AG10803 (cell line): ENCODE measurements at places on chromosomes 6 and 20.
A peak's percentile ranks its signal among the peaks of the same experiment; 100 is the strongest.

GRCh38 chr6:169296170-169296569 is 42.5 kb upstream of the THBS2 start:
- DNase-seq = no peak

GRCh38 chr20:42274986-42275385 is 656.8 kb upstream of the CHD6 start:
- no peak for DNase-seq

- DNase-seq = no peak
Observed at GRCh38 chr20:42099101-42099500, 480.9 kb upstream of the CHD6 start.

DNA sequence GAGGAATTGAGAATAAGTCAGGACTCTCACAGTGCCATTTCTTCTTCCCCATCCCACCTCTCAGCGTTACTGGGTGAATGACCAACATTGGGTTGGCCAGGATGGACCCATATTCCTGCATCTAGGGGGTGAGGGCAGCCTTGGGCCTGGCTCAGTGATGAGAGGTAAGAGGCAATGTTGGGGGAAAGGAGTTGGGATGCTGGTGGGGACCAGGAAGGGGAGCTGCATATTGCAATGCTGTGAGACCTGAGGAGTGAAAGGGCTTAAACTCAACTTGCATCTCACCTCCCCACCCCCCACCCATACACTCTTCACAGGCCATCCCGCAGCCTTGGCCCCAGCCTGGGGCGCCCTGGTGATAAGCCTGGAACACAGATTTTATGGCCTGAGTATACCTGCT is 1.3 kb downstream of the PRSS16 start:
- no peak for DNase-seq

GRCh38 chr6:118663993-118664985 is 12.9 kb upstream of the CEP85L start:
- peak; percentile 23 for DNase-seq

DNA sequence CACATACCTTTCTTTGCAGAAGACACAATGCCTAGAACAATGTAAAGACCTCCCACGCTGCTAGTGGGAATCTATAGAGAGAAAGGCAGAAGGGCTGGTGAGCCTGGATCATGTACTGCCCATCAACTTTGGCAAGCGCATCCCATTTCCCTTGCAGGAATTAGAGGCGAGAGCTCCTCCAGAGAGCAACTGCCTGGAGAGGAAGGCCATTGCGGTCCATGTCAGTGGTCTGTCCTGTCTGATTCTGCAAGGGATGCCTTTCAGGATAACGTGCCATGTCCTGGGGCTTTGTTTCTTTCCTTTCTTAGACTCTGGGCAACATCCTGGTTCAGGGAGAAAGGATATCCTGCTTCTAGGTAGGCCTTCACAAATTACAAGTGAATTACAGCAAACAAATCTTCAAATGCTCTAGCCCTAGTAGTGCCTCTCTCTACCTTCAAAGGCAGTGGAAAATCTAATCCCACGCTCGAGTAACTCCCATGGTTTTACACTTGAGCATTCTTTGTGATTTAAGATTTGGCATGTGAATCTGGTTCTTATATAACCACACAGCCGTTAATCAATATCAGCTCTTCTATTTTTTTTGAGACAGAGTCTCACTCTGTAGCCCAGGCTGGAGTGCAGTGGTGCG is 38.5 kb downstream of the GCNT2 start:
- DNase-seq = no peak

GRCh38 chr6:123803504-123804013 is at the start of gene NKAIN2:
Gene NKAIN2 (plus strand): TSS chr6:123803865.
- no peak for DNase-seq

DNA sequence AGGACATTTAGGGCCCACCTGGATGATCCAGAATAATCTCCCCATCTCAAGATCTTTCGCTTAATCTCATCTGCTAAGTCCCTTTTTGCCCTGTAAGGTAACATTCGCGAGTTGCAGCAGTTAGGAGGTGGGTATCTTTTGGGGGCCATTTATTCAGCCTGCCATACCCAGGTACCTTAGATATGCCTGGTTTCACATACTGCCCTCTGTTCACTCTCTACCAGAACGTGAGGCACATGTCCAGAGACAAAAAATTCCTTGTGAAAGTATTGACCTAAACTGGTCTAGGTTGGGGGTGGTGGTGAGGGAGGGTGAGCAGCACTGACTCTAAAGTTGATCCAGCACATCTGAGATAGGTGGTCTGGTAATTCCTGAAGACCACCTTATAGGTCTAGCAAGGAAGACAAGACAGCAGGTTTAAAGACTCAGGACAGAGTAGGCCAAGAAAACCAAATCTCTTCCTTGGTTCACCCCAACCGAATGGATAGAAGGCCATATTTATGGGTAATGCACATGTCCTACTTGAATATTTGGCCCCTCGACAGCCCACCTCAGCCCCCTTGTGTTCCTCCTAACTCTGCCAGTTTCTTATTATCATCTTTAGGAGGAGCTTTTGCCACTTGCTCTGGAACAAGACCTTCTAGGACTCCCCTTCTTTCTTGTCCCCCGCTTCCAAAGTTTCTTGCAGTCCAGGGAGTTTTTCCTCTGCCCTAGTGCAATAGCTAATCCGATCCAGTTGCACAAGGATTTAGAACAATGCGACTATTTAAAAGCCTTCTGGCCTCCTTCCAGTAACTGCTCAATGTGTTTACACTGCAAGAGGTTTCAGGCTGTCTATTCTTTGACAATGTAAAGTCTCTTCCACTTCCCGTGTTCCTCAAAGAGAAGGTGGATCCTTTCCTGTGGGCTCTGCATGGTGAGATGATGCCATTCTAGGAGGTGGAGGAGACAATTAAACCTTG is 213.0 kb upstream of the LAMP5 start:
- peak; percentile 78 for DNase-seq

DNA sequence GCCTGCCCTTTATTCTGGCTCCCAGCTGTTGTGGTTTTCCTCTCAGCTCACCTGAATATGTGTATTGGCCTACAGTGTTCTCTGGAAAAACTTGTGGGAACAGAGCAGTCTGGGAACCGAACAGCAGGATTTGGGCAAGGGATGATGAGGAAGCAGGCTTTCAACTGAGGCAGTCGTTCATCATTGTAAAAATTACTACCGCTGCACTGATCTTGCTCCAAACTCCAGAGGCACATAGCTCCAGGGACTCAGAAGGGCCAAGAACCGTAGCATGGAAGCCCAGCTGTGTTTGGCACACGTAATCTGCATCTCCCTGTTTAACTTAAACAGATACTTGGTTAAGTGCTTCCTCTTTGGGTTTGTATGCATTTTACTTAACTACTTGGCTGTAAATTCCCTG is 48.3 kb upstream of the EEF1A1 start:
- DNase-seq = no peak

- DNase-seq = peak; percentile 69
Observed at GRCh38 chr6:121216928-121217327, 117.4 kb downstream of the TBC1D32 start.

- DNase-seq = no peak
Observed at GRCh38 chr6:23311211-23311610, 741.8 kb downstream of the HDGFL1 start.

DNA sequence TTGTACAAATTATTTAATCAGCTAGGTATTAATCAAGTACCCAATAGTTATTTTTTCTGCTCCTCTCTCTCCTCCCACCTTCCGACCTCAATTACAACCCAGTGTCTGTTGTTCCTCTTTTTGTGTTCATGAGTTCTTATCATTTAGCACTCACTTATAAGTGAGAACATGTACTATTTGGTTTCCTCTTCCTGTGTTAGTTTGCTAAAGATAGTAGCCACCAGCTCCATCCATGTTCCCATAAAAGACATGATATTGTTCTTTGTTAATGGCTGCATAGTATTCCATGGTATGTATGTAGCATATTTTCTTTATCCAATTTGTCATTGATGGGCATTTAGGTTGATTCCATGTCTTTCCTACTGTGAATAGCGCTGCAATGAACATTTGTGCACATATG is 652.8 kb upstream of the CITED2 start:
- no peak for DNase-seq

DNA sequence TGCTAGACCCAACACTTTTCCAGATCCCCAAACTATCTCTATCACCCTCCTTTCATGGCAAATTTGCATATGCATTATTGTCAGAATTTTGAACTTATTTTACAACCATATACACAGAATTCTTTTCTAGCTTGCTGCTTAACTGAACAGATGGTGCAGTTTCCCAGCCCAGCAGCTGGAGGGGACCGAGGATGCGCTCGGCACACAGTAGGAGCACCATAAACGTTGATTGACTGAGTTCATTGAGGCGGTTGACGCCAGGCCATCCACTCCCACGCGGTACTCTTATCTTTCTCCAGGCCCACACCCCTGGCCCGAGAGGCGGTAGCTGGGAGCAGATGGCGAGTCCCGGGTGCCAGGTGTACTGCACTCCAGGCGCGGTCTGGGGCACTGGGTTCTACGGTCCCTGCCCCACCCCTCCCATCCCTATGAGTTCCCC is 6.8 kb upstream of the SOX4 start:
- DNase-seq = no peak

DNA sequence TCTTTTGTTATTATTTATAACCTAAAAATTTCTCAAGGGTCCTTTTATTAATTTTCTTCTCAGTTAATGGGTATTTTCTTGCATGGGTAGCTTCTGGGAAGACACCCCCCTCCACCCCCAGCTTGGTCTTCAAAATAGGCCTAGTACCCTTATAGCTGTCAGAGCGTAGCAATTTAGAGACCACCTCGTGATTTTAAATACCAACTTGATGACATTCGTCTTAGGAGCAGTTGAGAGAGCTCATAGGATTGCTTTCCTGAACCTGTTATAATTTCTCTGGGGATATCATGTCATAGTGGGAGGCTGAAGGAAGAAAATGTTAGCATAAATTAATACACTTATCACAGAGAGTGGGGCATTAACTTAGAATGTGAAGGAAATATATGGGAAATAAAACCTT is 83.1 kb upstream of the MLIP start:
- DNase-seq = no peak

- DNase-seq = no peak
Observed at GRCh38 chr6:156887623-156888269, 110.6 kb downstream of the ARID1B start.

DNA sequence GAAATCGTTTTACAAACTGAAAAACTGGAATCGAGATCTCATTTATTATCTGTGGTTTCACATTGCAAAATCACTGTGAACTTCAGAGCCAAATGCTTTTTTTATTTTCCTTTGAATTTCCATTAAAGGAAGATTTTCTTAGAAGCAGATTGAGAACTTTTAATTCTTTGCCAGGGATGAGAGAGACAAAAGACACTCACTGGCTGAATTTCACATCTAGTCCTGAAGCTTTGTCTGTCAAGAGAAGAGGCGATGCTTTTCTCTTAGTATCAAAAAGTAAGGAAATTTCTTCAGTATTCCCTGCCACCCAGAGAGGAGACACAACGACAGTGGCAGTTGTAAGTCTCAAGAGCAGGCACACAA is 141.8 kb downstream of the TMEM200A start:
- DNase-seq = no peak

DNA sequence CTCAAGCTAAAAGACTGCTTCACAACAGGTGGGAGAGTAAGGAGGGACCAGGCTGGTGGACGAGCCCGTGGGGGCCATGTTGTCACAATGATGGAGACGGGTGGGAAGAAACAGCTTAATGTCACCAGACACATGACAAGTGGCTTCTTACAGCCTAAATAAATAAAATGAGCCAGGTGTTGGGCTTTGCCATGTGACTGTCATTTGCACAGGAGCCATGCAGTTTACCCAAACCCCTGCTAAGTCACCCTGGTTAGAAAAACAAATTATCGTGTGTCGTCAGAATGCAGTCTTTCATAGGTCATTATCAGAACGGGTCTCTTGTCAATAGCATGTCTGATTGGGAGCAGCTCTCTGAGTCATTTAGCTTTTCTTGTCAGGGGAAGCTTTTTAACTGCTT is 18.5 kb downstream of the BTBD3 start:
- DNase-seq = no peak

GRCh38 chr6:34343806-34344205 is 48.7 kb downstream of the NUDT3 start:
- DNase-seq = no peak

GRCh38 chr20:48049641-48050040 is 264.4 kb upstream of the SULF2 start:
- DNase-seq = no peak

- no peak for DNase-seq
Observed at GRCh38 chr20:2707353-2708072, 14.9 kb downstream of the EBF4 start.
